ENCODE measurements at places on chromosomes 2 and 18.

DNA sequence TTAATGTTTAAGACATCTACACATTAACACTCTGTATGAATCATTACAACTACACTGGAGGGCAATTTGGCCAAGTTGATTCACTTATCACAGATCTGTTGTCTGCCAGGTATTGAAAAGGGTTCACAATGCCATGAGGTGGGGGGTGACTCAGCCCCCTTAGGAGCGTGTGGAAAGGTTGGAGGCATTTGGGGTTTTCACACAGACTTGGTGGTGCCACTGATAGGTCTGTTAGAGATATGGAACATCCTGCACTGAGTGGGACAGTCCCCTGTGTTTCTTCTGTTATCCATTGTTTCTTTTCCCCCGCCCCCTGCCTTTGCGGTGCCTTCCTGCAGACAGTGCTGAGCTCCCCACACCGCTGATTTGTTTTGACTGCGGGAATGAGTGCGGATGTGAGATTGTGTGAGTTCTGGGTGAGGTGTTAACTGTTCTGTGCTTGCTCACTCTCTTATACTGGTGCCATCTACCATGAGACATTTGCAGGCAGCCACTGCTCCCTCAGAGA is 9.3 kb upstream of the TSN start:
- DNase-seq: no peak

GRCh38 chr2:172373076-172373475 is 54.3 kb upstream of the ITGA6 start:
- DNase-seq: no peak

DNA sequence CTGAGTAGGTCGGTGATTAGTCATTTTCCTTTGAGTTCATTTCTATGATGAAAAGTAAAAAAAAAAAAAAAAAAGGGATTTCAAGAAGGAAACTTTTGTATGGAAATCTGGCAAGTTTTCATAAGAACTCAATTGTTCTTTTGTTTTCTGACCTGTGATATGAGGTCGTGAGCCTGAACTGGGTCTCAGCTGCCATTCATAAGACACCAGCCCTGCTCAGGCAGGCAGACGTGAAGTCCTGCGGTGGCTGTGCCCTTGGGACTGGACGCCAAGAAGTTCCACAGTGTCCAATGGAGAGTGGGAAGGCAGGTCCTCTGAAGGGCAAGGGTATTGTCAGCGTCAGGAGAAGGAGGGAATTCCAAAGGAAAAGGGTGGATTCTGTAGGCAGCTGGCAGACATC is 183.9 kb downstream of the NCK2 start:
- DNase-seq: no peak

DNA sequence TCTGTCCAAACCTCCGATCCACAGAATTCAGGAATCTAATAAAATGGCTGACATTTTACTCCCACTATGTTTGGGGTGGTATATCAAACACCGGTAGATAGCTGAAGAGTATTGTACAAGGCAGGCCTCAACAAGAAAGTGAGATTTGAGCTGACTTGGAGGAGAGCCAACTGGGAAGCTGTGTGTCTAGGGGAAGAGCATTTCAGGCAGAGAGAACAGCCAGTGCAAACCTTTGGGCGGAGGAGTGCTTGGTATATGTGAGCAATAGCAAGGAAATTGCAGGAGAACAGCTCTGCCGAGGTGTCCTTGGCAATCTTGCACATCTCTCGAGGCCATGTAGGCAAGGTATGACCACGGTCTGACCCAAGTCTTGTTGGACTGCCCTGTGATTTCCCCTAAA is 1.8 kb upstream of the MERTK start:
- no peak for DNase-seq

GRCh38 chr18:58992301-58993231 is 127.9 kb downstream of the ZNF532 start:
- no peak for DNase-seq

Measured in brain microvascular endothelial cell (primary cell).